Muscle of leg (tissue), 16 donors: ENCODE measurements at places on chromosomes 2 and 18. TPM values are rescaled to one million over a fixed set of nuclear protein-coding genes. Genes with fewer than 3 reads are reported as not detected.

GRCh38 chr2:238615187-238615586 lies 188.5 kb downstream of the ASB1 start:
- no peak for DNase-seq

DNA sequence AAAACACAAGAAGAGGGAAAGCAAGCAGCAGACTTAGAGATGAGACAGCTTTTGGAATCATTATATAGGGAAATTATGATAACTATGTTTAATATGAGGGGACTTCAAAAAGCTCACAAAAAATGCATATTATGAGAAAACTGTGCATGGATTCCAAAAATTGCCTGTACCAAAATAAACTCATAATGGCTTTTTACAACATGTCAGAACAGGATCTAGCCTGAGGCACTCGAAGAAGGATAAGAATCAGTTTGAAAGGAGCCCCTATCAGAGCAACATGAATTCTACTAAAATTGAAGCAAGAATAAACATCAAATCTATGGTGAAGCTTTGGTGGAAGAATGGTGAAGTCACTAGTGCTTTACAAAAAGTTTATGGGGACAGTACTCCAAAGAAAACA lies 187.4 kb downstream of the RDH14 start:
- no peak for DNase-seq

GRCh38 chr2:160541745-160542144 lies 48.1 kb upstream of the RBMS1 start:
- no peak for DNase-seq

The RAB6C gene
- 0.09 TPM for total RNA-seq

The FTCDNL1 gene
- 2.6 TPM for total RNA-seq
